Activated naive CD8-positive, alpha-beta T cell treated with anti-CD3 and anti-CD28 coated beads, Interleukin-2, amount 10 ng/mL, durations not matched to agents 7 days and 5 days (primary cell): ENCODE measurements at places on chromosomes 5 and 9. TPM values are rescaled to one million over a fixed set of nuclear protein-coding genes. Genes with fewer than 3 reads are reported as not detected.

DNA sequence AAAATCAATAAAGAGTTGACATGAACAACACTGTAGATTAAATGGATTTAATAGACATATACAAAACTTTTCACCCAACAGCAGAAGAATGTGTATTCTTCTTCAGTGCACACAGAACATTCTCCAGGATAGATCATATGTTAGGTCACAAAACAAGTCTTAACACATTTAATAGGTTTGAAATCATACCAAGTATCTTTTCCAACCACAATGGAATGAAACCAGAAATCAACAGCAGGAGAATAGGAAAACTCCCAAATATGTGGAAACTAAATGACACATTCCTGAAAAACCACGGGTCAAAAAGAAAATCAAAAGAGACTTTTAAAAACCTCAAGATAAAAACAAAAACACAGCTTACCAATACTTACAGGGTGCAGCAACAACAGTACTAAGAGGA is 790.1 kb upstream of the ZNF608 start:
- DNase-seq = no peak

The CNTNAP3 gene
- total RNA-seq = not detected

- DNase-seq = no peak
Measured at GRCh38 chr9:20658677-20659473, 25.2 kb upstream of the FOCAD start.

- DNase-seq = no peak
Measured at GRCh38 chr5:143755966-143756365, 56.0 kb upstream of the HMHB1 start.

The CCDC180 gene
- total RNA-seq = 5.8 TPM

The TAF1L gene
- 0.06 TPM for total RNA-seq

DNA sequence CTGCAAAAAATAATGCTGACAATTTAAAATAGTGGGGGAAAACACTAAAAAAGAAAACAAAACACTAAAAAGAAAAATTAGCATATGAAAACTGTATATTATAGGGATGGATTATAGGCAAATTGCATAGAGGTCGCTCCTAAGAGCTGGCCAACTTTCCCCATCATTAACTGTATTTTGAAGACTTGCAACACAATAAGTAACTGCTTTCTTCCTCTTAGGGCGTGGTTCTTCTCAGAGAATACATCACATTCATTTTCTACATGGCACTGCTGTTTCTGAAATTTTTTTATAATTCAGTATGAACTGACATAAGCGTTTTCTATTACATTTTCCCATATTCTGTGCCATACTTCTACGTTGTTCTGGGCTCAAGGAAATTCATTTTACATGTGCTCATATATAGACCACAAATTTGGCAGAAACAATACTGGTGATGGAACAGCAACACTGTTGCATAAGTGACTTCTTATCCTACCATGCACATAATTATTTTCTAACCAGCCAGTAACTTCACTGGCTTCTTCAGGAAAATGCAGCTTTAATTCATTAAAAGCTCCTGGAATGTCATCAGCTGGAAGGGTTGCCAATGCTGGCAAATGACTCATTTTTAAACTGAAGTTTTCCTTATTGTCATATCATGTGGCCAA is 171.2 kb upstream of the DMAC1 start:
- DNase-seq = no peak

GRCh38 chr5:157519579-157520253 is 55.9 kb downstream of the ADAM19 start:
- DNase-seq = no peak

DNA sequence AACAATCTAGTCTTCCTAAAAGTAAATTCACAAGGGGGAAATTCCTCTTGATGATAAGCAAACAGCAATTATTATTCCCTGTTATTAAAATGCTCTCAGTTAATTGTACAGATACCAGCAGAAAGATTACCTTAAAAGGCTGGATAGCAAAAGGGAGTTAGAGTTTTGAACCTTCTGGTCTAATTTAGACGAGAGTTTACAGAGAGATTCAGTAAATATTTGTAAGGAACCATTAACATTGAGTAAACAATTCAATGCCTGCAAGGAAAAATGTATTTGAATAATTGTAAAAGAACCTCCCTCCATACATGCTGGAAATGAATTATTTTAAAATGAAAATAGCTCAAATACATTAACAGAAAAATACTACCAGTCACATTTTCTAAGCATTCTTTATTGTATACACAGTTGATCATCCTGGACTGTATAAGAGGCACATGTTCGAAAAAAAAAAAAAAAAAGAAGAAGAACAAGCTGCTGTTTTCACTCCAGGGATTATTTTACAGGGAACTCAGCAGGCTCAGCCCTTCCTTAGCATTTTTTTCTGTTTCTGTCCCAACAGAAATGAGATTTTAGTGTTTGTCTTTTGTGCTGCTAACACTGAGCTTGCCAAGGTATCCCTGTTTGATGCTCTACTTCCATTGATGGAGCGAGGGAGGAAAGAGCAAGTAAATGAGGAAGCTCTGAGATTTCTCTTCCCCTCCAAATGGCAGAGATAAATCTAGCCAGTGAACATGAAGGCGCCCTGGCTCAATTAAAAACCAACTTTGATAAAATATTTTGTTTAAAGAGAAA is 141.1 kb downstream of the ENC1 start:
- DNase-seq = no peak

The PRSS3 gene
- not detected for total RNA-seq

- DNase-seq = no peak
Measured at GRCh38 chr5:97111616-97112015, 30.8 kb downstream of the LIX1 start.

- no peak for DNase-seq
Measured at GRCh38 chr5:50724-51499, 41.1 kb upstream of the PLEKHG4B start.

DNA sequence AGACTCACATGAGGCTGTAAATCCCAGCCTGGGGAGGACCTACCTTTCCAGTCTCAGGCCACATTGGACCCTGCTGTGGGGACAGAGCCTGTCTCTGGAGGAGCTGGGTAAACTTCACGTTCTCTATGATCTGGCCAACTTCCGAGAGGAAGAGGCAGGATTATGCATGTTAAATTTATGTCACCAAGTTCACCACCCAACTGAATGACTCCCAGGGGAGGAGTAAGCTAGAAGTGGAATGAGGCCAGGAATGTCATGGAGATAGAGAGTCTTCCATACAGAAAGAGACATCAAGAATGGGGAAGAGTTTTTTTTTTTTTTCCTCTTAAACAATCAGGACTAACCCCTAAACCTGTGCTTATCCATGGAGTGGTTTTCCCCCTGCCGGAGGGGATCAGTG is 90.3 kb upstream of the PALM2AKAP2 start:
- DNase-seq = no peak

- DNase-seq = no peak
Measured at GRCh38 chr9:2227144-2227867, 212.2 kb downstream of the SMARCA2 start.

DNA sequence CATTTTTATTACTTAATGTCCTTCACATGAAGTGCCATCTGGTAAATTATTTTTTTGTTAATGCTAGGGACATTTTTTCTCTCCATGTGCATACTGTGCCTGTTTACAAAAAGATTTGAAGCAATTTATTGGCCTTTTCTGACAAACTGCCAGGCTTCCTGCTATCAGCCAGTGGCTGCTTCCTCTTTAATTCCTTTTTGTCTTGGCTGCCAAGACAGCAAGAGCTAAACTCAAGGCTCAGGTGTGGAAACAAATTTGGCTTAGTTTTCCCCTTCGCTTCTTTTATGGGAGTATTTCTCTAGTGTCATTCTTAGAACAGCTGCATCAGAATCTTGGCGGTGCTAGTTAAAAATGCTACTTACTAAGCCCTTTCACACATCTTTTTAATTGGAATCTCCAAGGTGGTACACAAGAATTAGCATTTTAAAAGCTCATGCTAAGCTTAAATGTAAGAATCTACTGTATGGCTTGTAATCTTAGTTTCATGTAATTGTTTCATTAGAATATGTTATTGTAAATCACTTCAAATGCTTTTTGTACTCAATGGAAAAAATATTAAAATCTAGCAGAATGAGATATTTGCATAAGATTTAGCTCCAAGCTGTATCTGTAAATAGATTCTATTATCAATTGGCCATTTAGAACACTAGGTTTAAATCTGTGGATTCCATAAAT is 134.2 kb upstream of the RASGRF2 start:
- DNase-seq = no peak

GRCh38 chr5:7857361-7857760 is 6.4 kb upstream of the CFAP90 start:
- DNase-seq = no peak

The RPL7A gene
- total RNA-seq = 1,843 TPM

The ATG12 gene
- total RNA-seq = 46.5 TPM

GRCh38 chr5:132662925-132663770 is 5.2 kb downstream of the IL13 start:
- no peak for DNase-seq

DNA sequence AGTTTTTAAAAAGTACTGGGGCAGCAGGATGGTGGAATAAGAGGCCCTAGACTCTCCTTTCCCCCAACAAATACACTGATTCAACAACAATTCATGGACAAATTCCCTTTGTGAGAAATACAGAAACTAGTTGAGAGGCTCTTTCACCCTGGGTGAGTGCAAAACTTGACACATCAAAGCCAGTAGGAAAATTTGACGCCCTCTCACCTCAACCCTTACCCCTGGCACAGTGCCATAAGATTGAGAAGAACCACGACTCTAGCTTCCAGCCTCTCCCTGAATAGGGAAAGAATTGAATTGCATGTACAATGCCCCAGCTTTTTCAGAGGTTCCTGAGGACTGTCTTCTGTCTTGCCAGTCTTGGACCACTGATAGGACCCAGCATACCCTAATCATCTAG is 12.3 kb downstream of the KIF4B start:
- DNase-seq = no peak

The ADAMTS16 gene
- total RNA-seq = not detected

- DNase-seq = no peak
Measured at GRCh38 chr5:96911139-96911538, 24.7 kb upstream of the LNPEP start.

The SLC34A3 gene
- not detected for total RNA-seq

The TMOD1 gene
- total RNA-seq = 0.79 TPM

The WNT8A gene
- not detected for total RNA-seq

GRCh38 chr9:5264219-5264595 is 33.0 kb downstream of the INSL4 start:
- DNase-seq = no peak

The FOXI1 gene
- not detected for total RNA-seq

- no peak for DNase-seq
Measured at GRCh38 chr9:93642961-93643360, 66.6 kb downstream of the PHF2 start.

The NEURL1B gene
- total RNA-seq = 3.1 TPM

DNA sequence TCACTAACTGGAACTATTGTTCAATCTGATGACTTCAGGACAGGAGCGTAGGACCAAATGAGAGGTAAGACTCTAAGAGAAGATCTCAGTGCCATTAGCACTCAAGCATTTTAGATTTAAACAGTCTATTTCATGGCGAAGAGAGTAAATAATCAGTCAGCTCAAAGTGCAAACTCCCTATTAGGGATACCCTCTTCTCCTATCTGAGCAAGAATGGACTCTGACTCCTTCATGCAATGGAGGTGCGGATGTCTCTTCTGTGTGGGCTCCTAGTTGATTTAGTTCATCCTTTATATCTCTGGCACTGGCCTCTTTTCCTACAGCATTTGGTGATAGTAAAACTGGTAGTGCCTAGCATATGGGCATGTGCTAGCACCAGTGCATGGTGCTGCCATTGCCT is 144.6 kb downstream of the SMC2 start:
- no peak for DNase-seq

DNA sequence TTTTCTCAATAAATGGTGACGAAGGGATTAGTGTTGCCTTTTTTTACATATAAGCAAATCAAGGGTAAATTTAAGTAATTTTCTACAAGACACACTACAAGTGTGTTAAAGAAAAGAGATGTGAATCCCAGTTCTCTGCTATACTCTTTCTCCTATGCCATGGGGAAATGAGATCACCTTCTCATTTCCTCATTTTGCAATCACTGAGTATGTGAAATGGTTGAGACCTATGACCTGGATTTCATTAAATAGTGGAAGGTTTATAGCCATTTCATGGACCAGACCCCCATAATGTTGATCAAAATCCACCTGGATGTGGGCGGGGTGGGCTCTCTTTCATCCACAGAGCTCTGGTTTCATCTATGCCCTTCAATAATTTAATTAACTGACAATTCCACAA is 66.9 kb upstream of the SLIT3 start:
- no peak for DNase-seq

DNA sequence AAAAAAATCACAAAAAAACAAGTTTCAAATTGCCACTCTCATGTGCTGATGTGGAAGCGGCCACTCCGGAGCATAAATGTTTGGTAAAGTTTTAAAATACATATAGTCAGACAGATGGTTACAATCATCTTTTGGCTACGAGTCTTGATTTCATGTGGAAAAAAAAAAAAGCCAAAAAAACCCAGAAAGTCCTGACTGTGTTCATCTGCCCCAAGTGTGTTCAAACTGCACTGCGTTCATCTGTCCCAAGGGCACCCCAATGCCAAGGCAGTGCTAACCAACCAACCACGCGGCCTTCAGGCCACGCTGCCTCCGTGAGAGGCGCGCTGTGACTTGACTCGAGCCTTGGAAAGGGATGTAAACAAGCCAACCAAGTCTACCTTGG is 127.1 kb downstream of the MYO10 start:
- DNase-seq = no peak

The DDX4 gene
- 1.2 TPM for total RNA-seq

DNA sequence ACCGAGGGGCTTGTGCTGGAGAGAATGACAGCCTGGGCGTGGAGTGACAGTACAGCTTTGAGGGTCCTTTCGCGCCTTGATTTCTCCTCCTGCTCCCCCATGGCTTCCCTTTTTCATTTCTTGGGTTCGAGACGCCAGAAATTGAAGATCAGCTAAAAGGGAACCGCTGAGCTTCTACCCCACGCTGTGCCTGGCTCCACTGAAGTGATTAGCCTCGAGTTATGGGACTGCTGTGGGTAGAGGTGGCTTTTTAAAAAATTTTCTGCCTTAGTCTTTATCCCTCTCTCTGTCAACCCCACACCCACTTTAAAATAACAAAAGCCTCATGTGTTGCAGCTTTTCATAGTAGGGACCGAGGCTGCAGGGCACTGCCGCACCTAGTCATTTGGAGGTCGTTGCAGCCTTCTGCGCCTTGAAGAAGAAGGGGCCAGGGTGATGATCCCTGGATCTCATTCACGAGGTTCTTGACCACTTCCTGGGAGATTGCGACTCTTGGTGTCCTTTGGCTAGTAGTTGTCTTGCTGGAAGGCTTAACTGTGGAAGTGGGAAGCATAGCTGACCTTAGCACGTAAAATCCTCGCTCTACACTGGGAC is 603 bp downstream of the PPIP5K2 start:
- peak; percentile 38 for DNase-seq
